Skeletal muscle cell (primary cell): ENCODE measurements at places on chromosomes 3 and 15.
A peak's percentile ranks its signal among the peaks of the same experiment; 100 is the strongest.

DNA sequence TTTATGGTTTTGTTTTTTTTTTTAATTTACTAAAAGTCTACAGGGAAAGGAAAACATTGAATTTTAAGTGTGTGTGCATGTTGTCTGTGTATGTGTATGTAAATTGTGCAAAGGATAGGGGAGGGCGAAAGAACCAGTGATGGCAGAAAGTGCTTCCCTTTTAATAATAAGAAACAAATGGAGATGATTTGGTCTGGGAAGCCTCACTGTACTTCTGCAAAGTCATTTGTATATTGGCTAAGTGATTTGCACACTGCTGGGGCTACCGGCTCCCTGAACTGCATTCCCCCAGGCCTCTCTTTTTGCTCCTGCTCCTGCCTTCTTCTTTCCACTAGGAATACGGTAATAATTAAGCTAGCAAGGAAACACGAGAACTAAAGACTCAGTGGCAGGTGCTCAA, 101.2 kb downstream of the CD47 start:
- no peak for DNase-seq

DNA sequence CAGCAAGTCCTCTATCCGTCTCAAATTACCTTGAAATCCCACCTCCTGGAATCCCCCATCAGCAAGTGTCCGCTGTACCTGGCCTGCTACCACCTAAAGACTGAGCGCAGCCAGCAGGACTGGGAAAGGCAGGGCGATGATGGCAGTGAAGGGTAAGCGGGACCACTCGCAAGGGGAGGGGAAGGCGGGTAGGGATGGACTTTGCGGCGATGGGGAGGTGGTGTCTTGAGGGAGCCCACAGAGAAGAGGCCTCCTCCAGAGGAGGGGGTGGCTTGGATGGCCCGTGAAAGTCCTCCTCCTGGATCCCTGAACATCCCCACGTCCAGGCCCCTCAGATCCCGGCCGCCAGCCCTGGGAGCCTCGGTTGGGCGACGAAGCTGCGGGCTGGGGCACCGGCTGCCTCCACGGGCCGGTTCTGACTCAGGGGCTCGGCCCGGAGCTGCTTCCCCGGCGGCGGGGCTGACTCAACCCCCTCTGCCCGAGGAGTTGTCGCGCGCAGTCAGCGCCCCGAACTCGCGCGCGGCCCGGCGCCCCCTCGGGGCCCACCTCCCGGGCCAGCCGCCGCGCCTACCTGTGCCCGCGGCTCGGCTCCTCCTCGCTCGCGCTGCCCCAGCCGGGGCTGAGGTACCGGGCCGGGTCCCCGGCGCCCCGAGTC, 512 bp downstream of the LARP6 start:
- no peak for DNase-seq

DNA sequence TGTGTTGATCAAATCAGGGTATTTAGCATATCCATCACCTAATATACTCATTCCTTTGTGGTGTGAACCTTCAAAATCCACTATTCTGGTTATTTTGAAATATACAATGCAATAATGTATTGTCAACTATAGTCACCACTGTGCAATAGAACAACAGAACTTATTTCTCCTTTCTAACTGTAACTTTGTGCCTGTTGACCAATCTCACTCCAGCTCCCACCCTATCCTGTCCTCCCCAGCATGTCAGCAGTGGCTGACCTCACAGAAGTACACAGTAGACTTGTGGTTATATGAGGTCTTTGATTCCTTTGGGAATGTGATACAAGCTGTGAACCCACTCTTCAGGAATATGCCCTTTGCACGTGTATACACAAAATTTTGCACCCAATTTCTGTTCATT, 64.2 kb downstream of the ECT2 start:
- DNase-seq: no peak

DNA sequence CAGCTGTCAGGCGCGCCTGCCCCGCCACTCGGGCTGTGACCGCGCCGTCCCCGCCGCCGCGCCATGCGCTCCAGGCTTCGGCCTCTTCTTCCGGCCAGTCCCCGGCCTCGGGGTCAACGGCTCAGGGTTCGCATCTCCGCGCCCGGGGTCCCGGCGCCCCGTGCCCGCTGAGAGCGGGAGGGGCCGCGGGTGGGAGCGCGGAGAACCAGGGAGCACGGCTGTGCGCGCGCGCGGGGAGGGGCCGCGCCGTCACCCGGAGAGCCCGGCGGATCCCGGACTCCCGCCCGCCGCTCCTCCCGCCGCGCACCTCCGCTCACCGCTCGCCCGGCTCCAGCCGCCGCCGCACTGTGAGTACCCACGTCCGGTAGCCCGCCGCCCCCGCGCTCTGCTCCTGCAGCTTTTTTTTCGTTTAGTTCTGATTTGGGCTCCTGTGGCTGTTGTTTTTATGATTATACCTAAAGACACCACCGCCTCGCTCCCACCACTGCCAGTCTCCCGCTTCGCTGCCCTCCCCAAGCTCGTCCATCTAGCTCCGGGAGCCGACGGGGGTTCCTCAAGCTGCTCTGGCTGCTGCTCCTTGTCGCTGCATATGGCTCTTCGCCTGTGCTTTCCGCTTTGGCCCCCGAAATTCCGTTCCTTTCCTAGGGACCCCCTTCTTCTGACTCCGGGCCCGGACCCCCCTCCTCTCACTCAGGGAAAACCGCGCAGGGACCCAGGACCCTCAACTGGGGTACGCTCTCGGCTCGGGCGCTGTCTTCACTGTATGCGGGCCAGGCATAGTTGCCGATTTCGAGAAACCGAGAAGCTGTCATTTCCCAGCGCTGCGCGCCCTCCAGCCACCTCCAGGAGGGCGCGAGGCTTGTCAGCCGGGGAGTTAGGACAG, 1.8 kb upstream of the SKOR1 start:
- DNase-seq: no peak

DNA sequence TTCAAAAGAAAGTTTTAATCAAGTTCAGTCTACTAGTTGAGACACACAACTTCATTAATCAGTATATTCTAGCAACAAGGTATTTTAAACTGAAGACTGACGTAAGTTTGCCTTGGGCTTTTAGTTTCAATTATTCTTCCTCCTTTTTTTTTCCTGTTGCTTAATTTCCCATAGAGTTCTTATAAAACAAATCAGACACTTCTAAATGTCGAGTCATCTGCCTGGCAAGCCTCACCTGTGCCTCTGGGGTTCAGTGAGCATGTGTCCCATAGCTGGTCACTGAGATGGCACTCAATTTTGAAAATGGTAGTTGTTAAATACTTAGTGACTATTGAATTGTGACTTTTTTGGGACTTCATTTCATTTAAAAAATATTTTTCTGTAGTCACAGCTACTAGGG, 27.4 kb downstream of the NKIRAS1 start:
- DNase-seq: no peak

DNA sequence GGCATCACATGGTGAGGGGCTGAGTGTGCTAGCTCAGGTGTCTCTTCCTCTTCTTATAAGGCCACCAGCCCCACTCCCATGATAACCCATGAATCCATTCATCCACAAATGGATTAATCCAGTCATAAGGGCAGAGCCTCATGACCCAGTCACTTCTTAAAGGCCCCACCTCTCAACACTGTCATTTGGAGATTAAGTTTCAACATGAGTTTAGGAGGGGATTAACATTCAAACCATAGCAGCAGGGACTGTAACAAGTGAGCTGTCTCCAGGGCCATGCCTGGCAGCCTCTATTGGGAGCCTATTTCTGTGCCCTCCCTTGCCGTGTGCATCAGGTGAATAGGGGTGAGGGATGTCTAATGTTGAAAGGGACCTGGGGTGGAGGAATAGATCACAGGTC, 77.5 kb downstream of the CHRD start:
- DNase-seq: no peak

- peak; percentile 48 for DNase-seq
These were observed 49.4 kb upstream of the FMN1 start for GRCh38 chr15:33243869-33244268.

- no peak for DNase-seq
These were observed 4.5 kb downstream of the MYO9A start for GRCh38 chr15:72113347-72114031.

- DNase-seq: peak; percentile 8
These were observed 10.4 kb downstream of the SLITRK3 start for GRCh38 chr3:165185707-165186327.

GRCh38 chr15:96314963-96315362, 15.5 kb upstream of the NR2F2 start:
- no peak for DNase-seq

- DNase-seq: peak; percentile 96
These were observed 49.1 kb downstream of the CA12 start for GRCh38 chr15:63332367-63333124.

GRCh38 chr3:95387242-95388021, 1324.6 kb downstream of the NSUN3 start:
- no peak for DNase-seq

DNA sequence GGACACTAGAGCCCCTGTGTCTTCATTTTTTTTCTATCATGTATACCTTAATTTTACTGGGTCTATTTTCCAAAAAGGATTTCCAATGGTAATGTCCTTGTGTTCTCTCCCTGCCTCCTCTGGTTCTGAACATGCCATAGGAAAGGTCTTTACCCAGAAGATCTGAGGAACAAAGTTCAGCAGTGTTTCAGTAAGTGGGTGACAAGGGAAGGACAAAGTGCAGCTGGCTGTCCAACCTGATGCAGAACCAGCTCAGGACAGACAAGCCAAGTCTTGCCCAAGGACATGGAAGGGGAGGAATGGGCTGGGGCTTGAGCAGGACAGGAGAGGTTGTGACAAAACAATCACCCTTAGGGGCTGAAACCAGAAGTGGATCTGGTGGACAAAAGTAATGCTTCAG, 61.2 kb upstream of the STRIT1 start:
- no peak for DNase-seq

DNA sequence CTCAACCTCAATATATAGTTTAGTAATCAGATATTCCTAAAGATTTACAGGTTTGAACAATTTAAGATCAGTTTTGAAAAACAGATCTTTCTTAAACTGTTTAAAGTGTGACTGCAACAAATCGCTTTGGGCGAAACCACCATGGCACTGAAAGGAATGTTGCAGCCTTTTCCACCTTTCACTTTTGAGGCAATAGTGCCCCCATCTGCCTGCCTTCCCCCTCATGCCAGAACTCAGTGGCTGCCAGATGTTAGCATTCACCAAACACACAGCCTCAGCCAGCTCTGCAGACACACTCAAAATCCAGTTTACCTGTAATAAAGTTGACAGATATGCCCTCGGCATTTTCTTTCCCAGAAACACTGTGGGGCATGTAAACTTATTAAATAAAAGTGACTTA, 3.3 kb downstream of the LYSMD4 start:
- DNase-seq: no peak

DNA sequence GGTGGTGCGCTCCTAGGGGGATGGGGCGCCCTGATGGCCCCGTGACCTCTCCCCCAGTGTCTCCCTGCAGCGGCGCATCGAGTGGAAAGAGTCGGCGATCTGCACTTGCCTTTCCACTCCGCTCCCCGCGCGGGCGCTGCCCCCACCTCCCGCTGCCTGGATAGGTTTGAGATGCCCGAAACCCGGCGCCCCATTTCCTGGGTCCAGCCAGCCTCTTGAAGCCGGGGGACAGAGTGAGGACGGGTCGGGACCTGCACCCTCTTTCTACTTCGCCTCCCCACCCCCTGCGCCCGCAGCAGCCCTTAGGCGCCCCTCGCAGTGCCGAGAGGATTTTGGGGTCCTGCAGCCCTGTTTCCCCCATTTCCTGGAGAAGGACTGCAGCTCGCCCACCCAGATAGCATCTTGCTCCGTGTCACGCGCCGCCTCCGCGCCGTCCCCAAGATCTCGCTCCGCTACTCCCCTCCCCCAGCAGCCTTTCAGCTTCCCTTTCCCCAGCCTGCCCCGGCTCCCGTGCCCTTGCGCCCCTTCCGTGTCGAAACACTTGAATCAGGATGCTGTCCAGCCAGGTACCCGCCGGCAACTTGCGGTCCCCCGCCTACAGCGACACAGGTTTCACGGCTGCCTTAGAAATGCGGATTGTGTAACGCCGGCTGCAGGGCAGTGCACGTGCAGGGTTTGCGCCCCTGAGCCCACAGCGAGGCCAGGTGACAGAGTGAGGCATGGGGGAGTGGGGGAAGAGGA, 519 bp downstream of the ABHD6 start:
- DNase-seq: no peak

DNA sequence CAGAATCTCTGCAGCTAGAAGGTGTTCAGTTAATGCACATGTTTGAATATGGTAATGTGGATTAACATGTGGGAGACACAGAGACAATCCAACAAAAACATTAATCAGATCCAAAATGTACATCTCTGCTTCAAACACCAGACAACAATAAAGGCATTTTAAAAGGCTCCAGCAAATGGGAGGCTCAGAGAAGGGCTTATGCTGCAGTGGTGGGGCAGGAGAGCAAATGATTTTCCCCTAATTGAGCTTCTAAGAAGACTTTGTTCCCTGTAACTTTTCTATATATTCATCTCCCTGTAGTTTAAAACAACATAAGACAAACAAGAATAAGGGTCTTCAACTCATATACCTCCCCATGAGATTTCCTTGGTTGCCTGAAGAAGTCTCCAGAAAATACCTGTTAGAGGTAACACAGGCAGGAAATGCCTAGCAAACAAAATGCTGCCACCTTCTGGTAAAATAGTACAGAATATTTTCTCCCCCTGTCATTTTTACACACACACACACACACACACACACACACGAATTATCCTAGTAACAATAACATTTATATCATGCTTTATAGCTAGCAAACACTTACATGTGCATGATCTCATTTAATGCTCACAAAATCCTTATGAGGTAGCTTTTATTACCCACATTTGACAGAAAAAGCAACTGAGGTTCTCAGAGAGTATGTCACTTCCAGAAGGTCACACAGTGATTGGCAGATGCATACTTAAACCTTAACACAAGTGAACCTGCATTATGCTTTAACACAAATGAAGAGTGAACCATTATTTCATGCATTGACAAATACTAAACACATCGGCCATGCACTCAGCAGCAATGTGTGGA, 123.4 kb upstream of the MB21D2 start:
- peak; percentile 17 for DNase-seq
